Thymus (tissue), 14 donors: ENCODE measurements at places on chromosomes 6 and 20. TPM values are rescaled to one million over a fixed set of nuclear protein-coding genes. Genes with fewer than 3 reads are reported as not detected.

CCDC170 gene
- 0.66 TPM for total RNA-seq

DNA sequence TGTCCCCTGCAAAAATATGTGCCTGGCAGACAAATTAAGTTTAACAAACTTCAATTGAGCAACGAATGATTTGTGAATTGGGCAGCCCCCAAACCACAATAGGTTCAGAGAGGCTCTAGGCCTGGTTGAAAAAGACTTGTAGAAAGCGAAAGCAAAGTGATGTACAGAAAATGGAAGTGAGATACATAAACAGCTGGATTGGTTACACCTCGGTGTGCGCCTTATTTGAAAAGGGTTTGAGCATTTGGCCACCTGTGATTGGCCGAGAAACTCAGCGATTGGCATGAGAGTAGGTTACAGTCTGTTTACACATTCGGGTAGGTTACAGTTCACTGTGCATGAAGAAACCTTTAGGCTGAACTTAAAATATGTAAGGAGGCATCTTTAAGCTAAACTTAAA is 136.9 kb downstream of the CD83 start:
- no peaks in the 10 kb centered on the region for H3K36me3 ChIP-seq
- H3K4me3 ChIP-seq: no peak overlapping the region
- DNase-seq: no peak
- H3K27ac ChIP-seq: no peak overlapping the region

DNA sequence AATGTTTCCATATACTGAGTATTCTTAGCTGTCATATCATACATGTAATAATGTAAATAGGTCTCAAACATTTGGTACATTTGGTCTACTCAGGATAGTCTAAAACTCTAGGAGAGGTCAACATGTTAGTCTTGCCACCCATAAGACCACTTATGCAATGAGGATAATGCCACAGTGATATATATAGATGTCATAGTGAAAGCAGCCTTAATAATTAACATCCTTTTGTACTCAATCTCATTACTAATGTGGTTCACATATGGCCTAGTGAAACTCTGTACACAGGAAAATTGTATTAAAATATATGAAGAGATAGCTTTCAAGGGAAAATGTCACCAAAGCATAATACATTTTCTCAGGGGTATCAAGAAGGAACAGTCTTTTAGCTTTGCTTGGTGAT is 577.9 kb downstream of the TFAP2B start:
- H3K36me3 ChIP-seq: no peaks in the 10 kb centered on the region
- H3K4me3 ChIP-seq: no peak overlapping the region
- no peak for DNase-seq
- H3K27me3 ChIP-seq: no peaks in the 10 kb centered on the region
- no peak overlapping the region for H3K27ac ChIP-seq
- no peaks in the 10 kb centered on the region for H3K4me1 ChIP-seq

GRCh38 chr6:127486934-127487333 is 27.7 kb upstream of the KIAA0408 start:
- H3K4me3 ChIP-seq: no peak overlapping the region
- H3K36me3 ChIP-seq: no peaks in the 10 kb centered on the region
- H3K27me3 ChIP-seq: no peaks in the 10 kb centered on the region
- H3K4me1 ChIP-seq: no peaks in the 10 kb centered on the region
- no peak overlapping the region for H3K27ac ChIP-seq

DNA sequence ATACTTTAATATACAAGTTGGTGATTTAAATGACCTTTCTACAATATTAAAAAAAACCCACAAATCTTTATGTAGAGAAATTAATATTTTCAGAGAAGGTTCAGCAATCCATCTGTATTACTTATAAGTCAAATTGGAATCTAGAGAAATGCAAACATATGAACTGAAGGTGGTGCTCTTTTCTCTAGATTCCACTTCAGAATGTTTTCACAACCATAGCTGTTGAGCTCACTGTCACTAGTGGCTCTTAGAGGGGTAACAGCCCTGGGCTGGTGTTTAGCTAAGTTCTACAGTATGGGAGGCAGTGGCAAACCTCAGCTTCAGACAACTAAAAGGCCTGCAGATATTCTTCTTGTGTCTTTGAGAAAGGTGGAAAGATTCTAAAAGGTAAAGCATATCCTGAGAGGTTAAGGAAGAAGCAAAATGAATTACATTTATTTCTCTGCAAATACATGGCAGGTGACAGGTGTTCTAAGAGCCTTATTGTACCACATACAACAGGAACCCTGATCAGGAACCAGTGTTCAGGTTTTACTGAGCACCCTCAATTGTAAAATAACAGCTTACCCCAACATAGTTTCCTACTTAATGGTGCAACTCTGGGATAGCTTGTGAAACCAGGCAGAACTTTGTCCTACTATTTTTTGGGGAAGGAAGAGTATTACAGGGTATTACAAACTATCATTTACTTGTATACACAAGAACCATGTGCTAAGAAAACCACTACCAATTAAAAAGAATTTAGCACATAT is 56.6 kb upstream of the SAMHD1 start:
- DNase-seq: peak; percentile 81
- no peak overlapping the region for H3K4me3 ChIP-seq
- peaks cover 4% of the 10 kb centered on the region for H3K4me1 ChIP-seq

CEP85L gene
- 44.3 TPM for total RNA-seq

- H3K36me3 ChIP-seq: no peaks in the 10 kb centered on the region
- H3K27me3 ChIP-seq: peaks cover 4% of the 10 kb centered on the region
- no peak for DNase-seq
- H3K27ac ChIP-seq: peak overlapping the region; percentile 43
- peaks cover 6% of the 10 kb centered on the region for H3K4me1 ChIP-seq
- H3K4me3 ChIP-seq: no peak overlapping the region
Observed at GRCh38 chr6:45445749-45446549, 68.2 kb upstream of the SUPT3H start.

- no peak overlapping the region for H3K4me3 ChIP-seq
- no peak overlapping the region for H3K27ac ChIP-seq
- H3K36me3 ChIP-seq: no peaks in the 10 kb centered on the region
- DNase-seq: no peak
- H3K27me3 ChIP-seq: no peaks in the 10 kb centered on the region
Observed at GRCh38 chr6:52566853-52567279, 10.0 kb downstream of the TRAM2 start.
